NCI-H526 treated with DMSO at 0.1 percent for 48 hours (cell line): ENCODE measurements at places on chromosomes 4 and X.

GRCh38 chr4:22661443-22661842 is 31.3 kb upstream of the GBA3 start:
- DNase-seq = no peak

GRCh38 chrX:109632906-109633504 is 8.0 kb upstream of the KCNE5 start:
- DNase-seq = no peak

DNA sequence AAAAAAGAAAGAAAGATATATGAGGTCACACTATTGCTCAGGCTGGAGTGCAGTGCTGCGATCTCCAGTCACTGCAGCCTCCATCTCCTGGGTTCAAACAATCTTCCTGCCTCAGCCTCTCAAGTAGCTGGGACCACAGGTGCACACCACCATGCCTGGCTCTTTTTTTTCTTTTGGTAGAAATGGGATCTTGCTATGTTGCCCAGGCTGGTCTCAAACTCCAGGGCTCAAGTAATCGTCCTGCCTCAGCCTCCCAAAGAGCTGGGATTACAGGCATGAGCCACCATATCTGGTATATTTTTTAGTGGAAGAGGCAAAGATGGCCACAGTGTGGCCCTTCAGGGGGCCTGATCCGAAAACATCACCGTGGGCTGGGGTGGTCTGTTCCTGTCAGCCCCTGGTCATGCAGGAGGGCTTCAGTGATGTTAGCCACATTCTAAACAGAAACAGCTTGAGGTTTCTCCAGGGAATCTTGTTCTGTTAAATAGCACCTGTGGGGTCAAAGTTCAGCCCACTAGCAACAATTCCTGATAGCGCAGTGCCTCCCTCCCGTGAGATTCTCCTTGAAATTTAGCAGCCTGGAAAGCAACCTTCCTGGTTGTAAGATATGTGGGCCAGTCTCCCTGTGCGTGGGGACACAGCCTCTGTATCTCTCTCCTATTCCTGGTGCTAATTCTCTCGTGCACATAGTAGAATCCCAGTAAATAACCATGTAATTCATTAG is 7.3 kb upstream of the DHRSX start:
- no peak for DNase-seq

DNA sequence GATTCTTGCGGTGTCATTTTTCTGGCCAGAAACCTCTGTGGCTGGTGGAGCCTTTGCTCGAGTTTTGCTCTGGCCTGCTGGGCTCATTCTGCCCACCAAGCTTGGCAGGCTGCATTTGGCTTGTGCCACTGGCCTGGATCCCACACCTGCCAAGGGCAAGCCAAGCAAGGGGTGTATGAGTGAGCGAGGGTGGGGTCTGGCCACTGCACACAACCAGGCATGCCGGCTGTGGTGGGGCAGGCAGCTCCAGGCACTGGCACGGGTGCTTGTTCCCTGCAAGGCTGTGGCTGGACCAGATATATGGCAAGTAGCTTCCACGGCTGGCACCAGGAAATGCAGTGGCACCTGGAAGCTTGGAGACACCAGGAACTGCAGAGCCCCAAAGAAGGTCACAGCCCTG is 68.6 kb upstream of the PPP3CA start:
- DNase-seq = no peak

DNA sequence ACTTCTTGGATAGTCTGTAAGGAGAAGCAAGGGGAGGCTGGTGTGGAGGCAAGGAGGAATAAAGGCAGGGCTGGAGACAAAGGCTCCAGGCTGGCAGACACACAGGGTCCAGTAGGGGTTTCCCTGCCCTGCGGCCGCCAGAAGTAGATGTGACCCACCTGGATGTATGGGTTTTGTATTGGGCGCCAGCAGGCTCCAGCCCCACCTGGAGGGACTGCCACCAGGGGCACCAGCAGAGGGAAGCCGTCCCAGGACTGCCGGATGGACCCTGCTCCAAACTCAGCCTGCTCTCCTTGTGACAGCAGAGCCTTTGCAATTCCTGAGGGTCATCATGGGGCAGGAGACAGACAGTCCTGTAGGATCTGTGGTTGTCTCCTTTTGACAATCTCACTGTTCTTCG is 52.7 kb downstream of the MGST2 start:
- DNase-seq = no peak

GRCh38 chr4:112358952-112359749 is 62.0 kb downstream of the ALPK1 start:
- DNase-seq = no peak

DNA sequence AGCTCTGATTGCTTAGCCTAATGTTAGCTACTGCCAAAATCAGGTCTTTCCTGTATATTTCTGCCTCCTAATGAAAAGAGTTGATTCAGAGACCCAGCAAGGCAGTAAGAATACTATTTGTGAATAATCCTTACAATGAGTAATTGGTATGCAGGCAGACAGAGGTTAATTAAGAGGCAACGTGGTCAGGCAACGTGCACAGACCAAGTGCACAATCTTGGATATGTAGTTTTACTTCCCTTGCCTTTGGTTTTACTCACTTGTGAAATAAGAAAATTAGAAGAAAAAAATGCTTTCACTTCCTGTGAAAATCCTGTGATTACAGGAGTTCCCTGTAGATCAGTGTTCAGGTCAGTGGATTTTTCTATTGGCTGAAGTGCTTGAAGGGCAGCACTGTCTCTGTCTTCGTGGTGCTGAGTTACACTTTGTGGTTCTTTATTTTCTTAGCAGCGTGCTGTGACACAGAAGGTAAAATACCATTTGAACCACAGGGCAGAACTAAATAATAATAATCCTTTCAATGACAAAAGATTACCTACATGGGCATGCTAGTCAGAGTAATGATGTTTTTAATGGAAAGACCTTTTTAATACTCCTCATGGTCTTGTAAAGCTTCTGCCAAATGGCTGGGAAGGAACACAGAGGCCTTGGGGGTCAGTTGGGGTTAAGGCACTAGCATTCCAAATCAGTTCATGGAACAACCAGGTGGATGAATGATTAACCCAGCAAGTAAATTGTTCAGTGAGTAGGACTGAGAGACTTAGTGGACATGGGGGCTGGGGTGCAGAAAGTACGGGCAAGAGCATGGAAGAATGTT is 430.9 kb downstream of the MAPK10 start:
- DNase-seq = no peak

GRCh38 chr4:124030147-124030546 is 633.6 kb downstream of the SPRY1 start:
- peak; percentile 80 for DNase-seq

- peak; percentile 13 for DNase-seq
These were observed 14.3 kb downstream of the RNF4 start for GRCh38 chr4:2483237-2483636.

- DNase-seq = no peak
These were observed 142.8 kb downstream of the HS6ST2 start for GRCh38 chrX:132815643-132816042.

- no peak for DNase-seq
These were observed 39.0 kb downstream of the SH3RF1 start for GRCh38 chr4:169231647-169232262.

DNA sequence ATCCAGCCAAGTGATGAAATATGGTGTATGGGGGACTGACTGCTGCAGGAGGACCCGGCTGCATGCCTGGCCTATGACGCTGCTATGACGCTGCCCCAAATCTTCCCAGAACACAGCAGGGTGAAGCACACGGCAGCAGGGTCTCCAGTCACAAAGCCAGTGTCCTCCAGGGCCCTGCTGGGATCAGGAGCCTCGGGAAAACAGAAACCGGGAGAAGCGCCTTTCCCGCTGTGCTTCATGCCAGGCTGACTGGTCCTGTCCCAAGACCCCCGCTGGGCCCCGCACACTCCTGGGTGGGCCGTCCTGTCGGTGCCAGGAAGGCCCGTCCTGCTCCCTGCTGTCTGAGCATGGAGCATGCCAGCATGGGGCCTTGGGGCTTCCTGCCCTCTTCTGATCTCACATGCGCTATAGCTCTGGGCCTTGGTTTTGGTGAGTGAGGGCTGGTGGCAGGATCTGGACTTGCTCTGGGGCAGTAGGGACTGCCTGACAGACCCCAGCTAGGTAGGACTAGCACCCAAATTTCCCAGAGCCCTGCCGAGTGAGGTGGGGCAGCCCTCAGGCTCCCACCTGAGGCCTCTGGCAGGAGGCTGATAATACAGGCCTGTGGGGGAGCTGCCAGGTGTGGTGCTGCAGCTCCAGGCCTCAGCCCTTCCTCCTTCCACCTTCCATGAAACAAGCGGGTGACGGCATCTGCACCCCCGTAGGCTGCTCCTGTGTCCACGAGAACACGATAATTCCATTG is 64.0 kb downstream of the ACOX3 start:
- DNase-seq = no peak

DNA sequence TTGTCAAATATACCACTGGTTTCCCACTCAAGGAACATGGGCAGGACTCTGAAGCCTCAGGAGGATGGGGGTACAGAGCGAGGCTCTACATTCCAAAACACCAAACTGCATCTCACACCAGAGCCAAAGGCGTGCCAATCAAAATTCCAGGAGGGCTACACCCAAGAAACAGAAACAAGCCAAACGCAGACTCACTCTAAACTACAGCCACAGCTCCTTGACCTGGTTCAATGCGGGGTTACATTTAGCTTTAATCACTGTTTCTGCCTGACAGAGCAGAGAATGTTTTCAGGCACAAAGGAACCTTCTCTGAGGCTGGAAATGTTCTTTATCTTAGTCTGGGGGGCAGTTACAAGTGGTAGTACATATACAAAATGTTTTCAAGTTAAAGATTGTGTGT is 2121.5 kb upstream of the AGA start:
- no peak for DNase-seq

GRCh38 chrX:119604766-119605463 is 1.3 kb downstream of the NKRF start:
- DNase-seq = no peak

GRCh38 chrX:19897091-19897490 is 9.7 kb upstream of the SH3KBP1 start:
- no peak for DNase-seq

- no peak for DNase-seq
These were observed 10.3 kb downstream of the CTBP1 start for GRCh38 chr4:1238676-1239000.

DNA sequence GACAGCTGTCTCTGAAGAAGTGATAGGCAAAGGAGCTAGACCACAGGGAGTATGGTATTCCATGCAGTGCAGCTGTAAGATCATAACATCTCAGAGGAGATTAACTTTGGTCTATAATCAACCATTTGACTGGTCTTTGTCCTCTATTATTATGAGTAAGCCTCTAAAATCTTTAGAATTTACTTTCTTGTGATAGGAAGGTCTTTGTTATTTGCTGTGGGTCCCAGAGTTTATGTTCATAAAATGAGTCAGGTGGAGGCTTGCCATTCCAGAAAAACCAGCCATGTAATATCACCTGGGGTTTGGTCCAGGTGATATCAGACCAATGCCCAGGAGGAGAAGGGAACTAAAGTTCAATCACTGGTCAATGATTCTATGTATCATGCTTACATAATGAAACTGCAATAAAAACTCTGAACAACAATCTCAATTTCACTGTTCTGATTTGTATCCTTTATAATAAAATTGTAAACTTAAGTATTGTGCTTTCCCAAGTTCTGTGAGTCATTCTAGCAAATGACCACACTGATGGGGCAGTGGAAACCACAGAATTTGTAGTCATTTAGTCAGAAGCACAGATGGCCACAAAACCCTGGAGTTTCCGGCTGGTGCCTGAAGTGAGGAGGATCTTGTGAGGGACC is 239.6 kb upstream of the TRAM1L1 start:
- no peak for DNase-seq

DNA sequence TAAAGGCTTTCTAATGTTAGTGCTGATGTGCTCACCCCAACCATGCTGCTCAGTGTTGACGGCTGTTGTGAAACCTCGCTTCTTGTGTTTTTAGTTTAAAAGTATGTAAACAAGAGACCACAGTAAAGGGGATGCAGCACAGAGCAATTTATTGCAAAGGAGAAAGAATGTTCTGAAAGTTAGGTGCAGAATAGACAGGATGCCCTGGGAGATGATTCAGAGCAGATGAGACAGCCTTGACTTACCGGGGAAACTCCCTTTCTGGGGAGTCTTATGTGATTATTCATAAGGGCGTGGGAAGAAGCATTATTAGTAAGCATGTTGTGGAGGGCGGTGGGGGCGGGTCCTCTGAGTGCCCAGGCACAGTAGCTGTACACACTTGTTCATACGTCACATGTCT is 47.7 kb downstream of the EVC start:
- DNase-seq = no peak

DNA sequence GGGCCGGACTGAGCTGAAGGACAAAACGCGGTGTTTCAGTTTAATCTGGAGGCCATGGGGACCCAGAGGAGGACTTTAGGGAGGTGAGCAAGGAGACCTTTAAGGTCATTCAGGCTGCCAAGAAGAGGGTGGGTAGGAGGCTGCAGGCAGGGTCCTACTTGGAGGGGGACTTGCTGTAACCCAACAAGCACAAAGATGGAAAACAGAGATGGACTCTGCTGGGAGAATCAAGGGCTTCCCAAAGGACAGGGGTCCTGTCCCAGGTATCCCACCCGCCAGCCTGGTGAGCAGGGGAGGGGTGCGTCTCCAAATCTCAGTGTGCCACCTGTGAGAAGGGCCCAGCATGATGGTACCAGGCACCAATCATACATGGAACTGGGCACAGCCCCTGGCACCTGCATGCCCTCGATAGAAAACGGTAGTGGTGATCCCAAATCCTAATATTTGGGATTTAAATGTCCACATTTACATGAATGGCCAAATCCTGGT is 3.9 kb upstream of the HAUS3 start:
- DNase-seq = no peak

GRCh38 chr4:29559286-29559685 is 1160.9 kb upstream of the PCDH7 start:
- DNase-seq = no peak

GRCh38 chr4:168541266-168541953 is 44.6 kb downstream of the PALLD start:
- DNase-seq = no peak

DNA sequence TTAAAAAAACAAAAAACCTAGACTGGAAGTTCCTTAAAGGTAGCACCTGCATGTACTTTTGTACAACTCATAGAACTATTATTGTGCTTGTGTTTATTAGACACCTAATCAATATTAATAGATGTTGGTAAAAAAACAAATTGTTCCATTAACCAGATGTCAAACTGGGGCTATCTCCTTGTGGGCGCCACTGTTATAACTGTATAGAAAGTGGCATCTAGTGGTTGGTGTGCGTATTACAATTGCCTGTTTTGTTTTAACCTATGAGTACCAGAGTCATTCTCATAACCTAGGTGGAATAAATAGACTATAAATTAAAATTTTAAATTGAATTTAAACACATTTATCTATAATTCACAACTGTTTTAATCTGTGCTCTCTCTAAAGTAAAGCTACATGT is 97.4 kb downstream of the COL4A5 start:
- peak; percentile 33 for DNase-seq

GRCh38 chrX:24214568-24214967 is 65.0 kb downstream of the ZFX start:
- DNase-seq = peak; percentile 57

DNA sequence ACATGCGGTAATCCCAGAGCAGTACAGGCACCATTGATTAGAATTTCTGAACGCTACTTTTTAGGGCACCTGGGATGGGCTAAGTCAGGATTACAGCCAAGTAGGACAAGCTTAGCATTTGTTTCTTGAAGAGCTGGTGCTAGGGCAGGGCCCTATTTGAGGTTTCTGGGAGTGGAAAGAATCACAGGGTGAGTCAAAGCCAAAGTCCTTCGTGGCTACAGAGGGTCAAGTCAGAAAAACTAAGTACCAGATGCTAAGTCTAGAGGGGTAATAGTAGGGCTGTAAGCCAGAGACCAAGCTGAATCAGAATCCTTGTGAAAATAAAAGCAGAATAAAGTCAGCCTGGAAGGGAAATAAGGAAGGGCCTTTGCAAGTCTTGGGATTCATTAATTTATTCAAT is 448.6 kb downstream of the ZIC3 start:
- DNase-seq = no peak
